ENCODE measurements at places on chromosomes 6 and 20. TPM values are rescaled to one million over a fixed set of nuclear protein-coding genes. Genes with fewer than 3 reads are reported as not detected.
A peak's percentile ranks its signal among the peaks of the same experiment; 100 is the strongest.

DNA sequence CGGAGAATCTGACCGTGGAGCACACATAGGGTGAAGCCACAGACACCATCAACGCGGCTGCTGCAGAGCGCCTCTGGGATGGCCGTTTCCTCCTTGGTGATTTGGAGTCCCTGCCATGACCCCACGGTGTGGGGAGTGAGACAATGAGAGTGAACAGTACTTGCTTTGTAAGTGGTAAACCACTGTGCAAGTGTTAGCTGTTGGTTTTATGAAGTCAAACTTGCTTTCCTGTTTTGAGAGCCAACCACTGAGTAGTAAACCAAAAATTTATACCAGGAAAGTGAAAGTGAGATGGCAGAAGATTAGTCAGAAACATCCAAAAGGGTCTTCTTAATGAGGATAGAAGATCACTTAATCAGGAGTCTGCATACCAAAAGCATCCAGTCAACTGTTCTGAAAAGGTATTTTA lies 160.7 kb downstream of the FOXC1 start:
- no peak for DNase-seq

STMND1 gene
- total RNA-seq = not detected

LPA gene
- 0.47 TPM for total RNA-seq

GRCh38 chr20:49338061-49338460 lies 60.2 kb upstream of the ZNFX1 start:
- no peak for DNase-seq

- peak; percentile 11 for DNase-seq
Observed at GRCh38 chr6:158797331-158798310, 21.5 kb downstream of the EZR start.

DNA sequence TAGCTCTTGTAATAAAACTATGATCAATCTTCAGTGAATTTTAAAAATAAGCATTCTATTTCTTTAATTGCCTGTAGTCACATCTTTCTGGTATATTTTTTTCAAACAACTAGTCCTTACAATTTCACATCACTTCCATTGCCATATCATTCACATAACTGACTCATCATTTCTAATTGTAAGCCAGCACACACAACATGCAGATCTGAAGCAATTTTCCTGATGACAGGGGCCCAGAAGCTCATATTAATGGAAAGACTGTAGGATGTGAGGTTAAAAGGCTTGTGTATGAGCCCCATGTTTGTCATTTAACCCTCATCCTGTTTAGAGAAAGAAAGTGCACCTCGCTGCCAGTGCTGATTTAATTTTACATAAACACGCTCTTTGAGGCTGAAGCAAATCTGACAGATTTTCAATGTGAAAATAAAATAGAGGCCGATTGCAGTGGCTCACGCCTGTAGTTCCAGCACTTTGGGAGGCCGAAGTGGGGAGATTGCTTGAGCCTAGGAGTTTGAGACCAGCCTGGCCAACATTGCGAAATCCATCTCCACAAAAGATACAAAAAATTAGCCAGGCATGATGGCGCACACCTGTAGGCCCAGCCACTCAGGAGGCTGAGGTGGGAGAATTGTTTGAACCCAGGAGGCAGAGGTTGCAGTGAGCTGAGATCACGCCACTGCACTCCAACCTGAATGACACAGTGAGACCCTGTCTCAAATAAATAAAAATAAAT lies 40.1 kb upstream of the LTV1 start:
- no peak for DNase-seq

DNA sequence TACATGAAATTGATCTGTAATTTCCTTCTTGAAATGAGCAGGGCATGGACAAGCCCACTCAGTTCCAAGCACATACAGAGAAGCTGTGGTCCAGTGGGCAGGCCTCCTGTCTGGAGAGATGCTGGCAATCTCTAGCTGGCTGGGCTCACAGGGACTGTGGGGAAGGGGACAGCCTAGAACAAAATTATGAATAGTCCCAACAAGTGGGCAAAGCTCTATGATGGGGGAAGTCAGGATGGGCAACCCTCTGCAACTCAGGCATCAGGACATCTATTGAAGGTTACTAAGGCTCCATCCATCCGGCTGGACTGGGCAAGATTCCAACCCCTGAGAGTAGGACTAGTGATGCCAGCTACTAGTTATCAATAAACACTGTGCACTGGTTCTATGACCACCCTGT lies 40.9 kb downstream of the TRERF1 start:
- DNase-seq = no peak

DNA sequence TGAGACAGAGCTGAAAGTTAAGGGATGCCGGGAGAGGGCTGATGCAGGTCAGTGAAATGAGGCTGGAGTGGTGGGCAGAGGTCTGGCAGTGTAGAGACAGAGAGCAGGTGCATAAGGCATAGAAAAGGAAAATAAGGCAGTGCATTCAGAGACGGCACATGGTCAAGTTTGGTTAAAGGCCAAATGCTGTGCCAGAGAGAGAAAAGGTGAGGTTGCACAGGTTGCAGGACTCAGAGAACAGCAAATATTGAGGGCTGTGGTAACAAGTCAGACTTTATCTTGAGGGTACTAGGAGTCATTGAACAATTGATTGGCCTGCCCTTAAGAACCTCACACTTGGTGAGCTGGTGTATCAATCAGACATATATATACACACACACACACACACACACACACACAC lies 102.9 kb upstream of the TSHZ2 start:
- no peak for DNase-seq

- no peak for DNase-seq
Observed at GRCh38 chr6:25137916-25138232, 141.3 kb upstream of the CARMIL1 start.

DNA sequence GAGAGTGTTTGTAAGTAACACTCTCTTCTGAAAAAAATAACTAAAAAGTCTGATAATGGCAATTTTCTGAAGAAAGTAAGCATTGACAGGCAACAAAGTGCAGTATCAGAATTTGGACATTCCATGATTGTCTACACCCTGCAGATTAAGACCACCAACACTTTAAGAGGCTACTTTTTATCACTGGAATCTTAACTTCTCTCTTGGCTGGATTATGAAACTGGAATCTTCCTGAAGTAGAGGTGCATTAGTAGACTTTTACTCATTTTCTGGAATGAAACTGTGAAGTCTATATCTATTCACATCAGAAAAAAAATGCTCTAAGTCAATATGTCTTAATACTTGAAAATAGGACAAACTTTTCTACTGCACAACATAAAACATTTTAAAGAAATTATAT lies 547.5 kb downstream of the COL12A1 start:
- DNase-seq = no peak

DNA sequence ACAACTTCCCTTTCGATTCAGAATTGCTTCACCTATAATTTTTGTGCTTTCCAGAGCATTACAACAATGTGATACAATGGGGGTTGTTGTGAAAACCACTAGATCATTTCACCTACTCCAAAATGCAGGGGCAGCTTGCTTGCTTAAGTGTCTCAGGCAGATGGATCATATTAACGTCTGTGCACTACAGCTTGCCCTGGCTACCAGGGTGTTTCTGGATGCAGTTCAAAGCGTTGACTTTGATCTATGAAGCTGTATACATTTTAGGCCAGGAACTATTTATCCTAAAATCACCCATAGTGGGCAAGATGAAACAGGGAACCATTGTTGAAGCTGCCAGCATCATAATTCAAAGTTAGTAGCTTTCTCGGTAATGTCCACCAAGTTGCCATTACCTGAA lies 339.5 kb upstream of the HSF2 start:
- no peak for DNase-seq

TGM3 gene
- total RNA-seq = 0.29 TPM

DNA sequence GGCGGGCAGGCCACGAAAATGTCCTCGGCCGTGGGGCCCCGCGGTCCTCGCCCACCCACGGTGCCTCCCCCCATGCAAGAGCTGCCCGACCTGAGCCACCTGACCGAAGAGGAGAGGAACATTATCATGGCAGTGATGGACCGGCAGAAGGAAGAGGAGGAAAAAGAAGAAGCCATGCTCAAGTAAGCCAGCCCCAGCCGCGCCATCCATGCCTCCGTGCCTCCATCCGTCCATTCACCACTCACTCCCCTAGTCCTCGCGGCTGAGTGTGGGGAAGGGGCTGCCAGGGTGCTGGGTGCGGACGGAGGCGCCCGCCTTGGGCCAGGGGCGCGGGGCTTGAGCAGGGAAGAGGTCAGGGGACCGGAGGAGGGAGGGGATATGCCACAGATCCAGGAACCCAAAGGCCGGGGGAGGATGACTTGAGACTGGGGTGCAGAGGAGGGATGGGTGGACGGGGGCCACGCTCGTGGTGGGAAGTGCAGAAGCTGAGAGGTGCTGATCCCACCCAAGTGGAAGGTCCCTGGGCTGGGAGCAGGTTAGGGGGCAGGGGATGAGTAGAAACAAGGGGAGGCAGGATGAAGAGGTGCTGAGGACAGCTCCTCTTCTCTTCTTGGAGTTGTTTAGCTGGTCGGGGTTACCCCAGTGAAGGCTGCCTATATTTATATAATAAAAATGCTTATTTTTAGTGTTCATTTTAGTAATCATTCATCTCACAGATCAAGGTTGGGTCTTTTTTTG lies 825 bp downstream of the RIMS1 start:
- DNase-seq = no peak

- no peak for DNase-seq
Observed at GRCh38 chr6:46234156-46234556, 63.4 kb upstream of the ENPP5 start.

GRCh38 chr20:32509639-32510066 lies 75.5 kb downstream of the NOL4L start:
- DNase-seq = peak; percentile 51

OR2H1 gene
- not detected for total RNA-seq

C6orf15 gene
- total RNA-seq = not detected

GRCh38 chr6:31556307-31556706 lies 8.9 kb downstream of the NFKBIL1 start:
- no peak for DNase-seq

GRCh38 chr6:134826889-134827737 lies 122.8 kb downstream of the ALDH8A1 start:
- no peak for DNase-seq

DNA sequence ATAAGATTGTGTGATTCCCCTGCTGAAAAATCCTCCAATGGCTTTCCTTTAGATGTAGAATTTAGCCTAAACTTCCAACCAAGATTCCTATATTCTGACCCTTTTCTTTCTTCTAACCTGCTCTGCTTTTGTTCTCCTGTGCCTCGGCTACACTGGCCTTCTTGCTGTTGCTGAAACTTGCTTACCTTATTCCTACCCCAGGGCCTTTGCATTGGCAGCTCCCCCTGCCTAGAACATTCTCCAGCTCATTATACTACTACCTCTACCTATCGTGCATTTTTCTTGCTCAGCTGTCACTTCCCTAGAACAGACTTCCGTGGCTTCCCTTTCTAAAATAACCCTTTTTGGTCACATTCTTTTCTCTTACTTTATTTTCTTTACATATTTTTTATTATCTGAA lies 48.7 kb downstream of the PLCB4 start:
- DNase-seq = no peak

- DNase-seq = peak; percentile 87
Observed at GRCh38 chr20:46057856-46058598, 29.0 kb downstream of the SLC12A5 start.

GRCh38 chr6:105850261-105851112 lies 235.6 kb upstream of the PRDM1 start:
- DNase-seq = no peak

- DNase-seq = no peak
Observed at GRCh38 chr6:75906871-75907270, 157.8 kb downstream of the MYO6 start.

- DNase-seq = no peak
Observed at GRCh38 chr6:160055813-160056212, 65.8 kb upstream of the SLC22A1 start.

DNA sequence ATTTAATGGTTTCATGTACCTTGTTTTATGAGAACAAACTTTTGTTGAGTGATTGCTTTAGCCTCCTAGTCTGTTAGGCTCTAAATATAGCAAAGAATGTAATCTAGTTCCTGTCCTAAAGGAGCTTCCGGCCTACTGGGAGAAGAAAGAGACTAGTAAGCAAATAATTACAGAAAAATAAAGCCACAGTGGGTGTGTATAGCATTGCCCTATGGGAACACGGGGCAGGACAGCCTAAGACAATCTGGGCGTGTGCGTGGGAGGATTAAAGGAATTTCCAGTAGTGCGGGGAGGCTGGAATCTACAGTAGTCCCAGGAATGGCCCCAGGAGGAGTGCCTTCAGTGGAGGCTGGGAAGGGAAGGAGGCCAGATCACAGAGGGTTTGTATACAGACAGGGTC lies 98.1 kb upstream of the AKAP12 start:
- no peak for DNase-seq

- no peak for DNase-seq
Observed at GRCh38 chr6:56046576-56046975, 171.2 kb upstream of the BMP5 start.

DNA sequence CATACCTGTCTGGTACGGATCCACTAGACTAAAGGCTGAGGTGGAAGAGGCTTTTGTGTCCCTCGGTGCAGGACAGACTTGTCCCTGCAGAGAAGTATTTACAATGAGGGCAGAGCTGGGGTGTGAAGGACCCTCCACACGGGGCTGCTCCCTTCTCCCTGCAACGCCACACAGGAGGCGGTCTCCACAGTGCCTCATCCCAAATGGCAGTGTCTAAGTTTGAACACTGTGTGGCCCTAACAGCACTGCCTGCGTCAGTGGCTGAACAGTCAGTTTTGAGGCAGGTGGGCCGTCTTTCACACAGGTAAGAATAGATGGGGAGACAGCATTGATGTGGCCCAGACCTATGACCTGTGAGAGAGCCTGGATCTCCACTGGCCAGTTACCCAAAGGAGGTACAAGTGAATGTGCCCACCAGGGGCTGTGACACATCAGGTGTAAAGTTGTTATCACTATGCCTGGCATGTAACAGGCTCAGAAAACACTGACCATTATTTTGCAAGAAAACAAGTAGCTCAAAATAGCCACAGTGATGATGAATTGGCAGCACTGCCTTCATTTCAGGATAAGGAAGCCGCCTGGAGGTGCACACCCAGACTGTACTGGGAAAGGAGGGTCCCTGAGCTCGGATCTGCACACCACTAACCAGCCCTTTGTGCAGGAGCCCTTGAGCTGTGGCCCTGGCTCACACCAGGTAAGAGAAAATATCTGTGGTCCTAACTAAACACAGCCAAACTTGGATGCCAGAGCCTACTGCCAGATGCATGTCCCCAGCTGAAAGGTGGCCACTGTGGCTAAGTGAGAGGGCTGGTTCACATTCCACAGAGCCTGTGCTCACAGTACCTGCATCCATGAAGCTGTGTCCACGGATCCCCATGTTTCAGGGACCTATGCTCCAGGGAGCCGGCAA lies 246.7 kb downstream of the DLL1 start:
- no peak for DNase-seq

- no peak for DNase-seq
Observed at GRCh38 chr20:22561965-22562577, 22.3 kb downstream of the FOXA2 start.

ZNF165 gene
- 5.7 TPM for total RNA-seq

TMEM244 gene
- not detected for total RNA-seq

GRCh38 chr6:125658759-125659431 lies 90.5 kb upstream of the HEY2 start:
- DNase-seq = no peak

GRCh38 chr20:38844963-38845362 lies 39.5 kb downstream of the PPP1R16B start:
- DNase-seq = no peak

SLC32A1 gene
- 1.3 TPM for total RNA-seq
